ENCODE measurements at places on chromosomes 12 and 14. TPM values are rescaled to one million over a fixed set of nuclear protein-coding genes. Genes with fewer than 3 reads are reported as not detected.
A peak's percentile ranks its signal among the peaks of the same experiment; 100 is the strongest.

GRCh38 chr14:104749111-104749649 is 3.8 kb upstream of the SIVA1 start:
- H3K27me3 ChIP-seq: no peaks in the 10 kb centered on the region
- DNase-seq: peak; percentile 88
- H3K4me1 ChIP-seq: peaks cover 69% of the 10 kb centered on the region
- no peaks in the 10 kb centered on the region for H3K36me3 ChIP-seq

SLC5A8 gene
- polyA plus RNA-seq: not detected

CCDC198 gene
- 0.95 TPM for polyA plus RNA-seq

DNA sequence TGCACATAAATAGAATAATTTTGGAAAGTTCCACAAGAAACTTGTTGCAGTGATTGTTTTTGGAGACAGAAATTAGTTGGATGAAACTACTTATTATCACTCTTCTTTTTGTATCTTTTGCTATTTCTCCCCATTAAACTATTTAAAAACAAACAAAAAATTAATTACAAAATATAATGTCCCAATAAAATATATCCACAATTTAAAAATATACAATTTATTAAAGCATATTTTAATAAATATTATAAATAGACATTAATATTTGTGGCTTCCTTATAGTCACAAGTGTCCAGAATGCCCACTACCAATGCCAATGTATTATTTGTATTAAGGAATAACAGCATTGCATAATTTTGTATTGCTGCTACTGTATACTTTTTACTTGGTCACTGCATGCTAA is 52.5 kb upstream of the GCH1 start:
- DNase-seq: no peak
- no peak overlapping the region for H3K4me3 ChIP-seq
- peaks cover 8% of the 10 kb centered on the region for H3K36me3 ChIP-seq
- H3K27me3 ChIP-seq: no peaks in the 10 kb centered on the region
- H3K27ac ChIP-seq: no peak overlapping the region

ANAPC7 gene
- polyA plus RNA-seq: 31.5 TPM

CLEC4C gene
- not detected for polyA plus RNA-seq

GRCh38 chr12:52404951-52405350 is 1.2 kb downstream of the KRT82 start:
- no peaks in the 10 kb centered on the region for H3K36me3 ChIP-seq
- H3K27ac ChIP-seq: no peak overlapping the region

CCDC197 gene
- not detected for polyA plus RNA-seq
